ENCODE measurements at places on chromosomes 1 and 21. TPM values are rescaled to one million over a fixed set of nuclear protein-coding genes. Genes with fewer than 3 reads are reported as not detected.

The SPATA21 gene
- total RNA-seq: not detected

The PDXK gene
- total RNA-seq: 210 TPM

The TESK2 gene
- total RNA-seq: 1.4 TPM

The ADAM30 gene
- total RNA-seq: not detected

The GCSAML gene
- not detected for total RNA-seq

Measured in MCF 10A (cell line).